Thoracic aorta (tissue), 2 donors: ENCODE measurements at places on chromosomes 4 and X.

GRCh38 chr4:73917081-73917501 lies 47.9 kb downstream of the CXCL1 start:
- H3K4me3 ChIP-seq = no peak overlapping the region
- no peaks in the 10 kb centered on the region for H3K36me3 ChIP-seq
- H3K27ac ChIP-seq = no peak overlapping the region
- H3K4me1 ChIP-seq = no peaks in the 10 kb centered on the region
- H3K27me3 ChIP-seq = no peaks in the 10 kb centered on the region

DNA sequence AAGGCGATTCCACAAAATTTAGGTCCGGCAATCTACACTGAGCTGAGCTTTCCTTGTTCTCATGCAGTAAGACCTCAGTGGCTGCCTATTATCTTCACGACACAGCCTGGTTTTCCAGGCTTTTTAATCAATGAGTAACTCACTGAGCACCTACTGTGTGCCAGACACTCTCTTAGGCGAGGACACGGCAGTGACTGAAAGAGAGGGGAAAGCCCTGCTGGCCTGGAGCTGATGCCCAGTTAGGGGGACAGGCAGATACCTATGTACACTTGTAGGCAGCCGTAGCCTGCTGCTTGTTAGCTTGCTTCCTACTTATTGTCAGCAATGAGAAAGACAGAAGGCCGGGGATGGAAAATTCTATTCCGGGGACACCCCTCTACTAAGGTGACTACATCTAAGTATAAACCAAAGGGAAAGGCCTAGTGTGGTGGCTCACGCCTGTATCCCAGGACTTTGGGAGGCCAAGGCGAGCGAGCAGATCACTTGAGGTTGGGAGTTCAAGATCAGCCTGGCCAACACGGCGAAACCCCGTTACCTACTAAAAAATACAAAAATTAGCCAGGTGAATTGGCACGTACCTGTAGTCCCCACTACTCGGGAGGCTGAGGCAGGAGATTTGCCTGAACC lies 3.8 kb downstream of the WDR1 start:
- peak overlapping the region; percentile 90 for H3K27ac ChIP-seq
- H3K4me1 ChIP-seq = peaks cover 83% of the 10 kb centered on the region
- DNase-seq = no peak
- H3K36me3 ChIP-seq = peaks cover 36% of the 10 kb centered on the region
- H3K4me3 ChIP-seq = peak overlapping the region; percentile 89

- H3K36me3 ChIP-seq = peaks cover 13% of the 10 kb centered on the region
- H3K4me3 ChIP-seq = no peak overlapping the region
- peaks cover 42% of the 10 kb centered on the region for H3K4me1 ChIP-seq
- no peak overlapping the region for H3K27ac ChIP-seq
- no peaks in the 10 kb centered on the region for H3K27me3 ChIP-seq
- no peak for DNase-seq
Observed at GRCh38 chr4:88753658-88754571, 56.3 kb upstream of the NAP1L5 start.

DNA sequence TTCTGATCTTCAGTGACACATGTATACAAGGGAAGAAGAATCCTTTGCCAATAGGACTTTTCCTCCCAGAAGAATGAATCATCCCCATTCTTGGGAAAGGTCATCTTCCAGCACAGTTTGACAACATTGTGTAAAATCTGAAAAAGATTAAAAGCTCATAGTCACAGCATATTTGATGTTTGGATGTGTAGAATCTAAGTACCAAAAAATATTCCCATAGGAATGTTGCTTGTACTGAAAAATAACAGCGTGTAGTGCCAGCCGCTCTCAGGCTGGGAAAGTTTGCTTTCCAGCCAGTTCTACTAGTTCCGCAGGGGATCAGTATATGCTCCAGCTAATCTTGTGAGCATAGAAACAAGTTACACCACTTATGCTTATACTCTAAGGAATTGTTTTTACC lies 74.7 kb upstream of the IL13RA1 start:
- peaks cover 6% of the 10 kb centered on the region for H3K36me3 ChIP-seq
- no peak overlapping the region for H3K27ac ChIP-seq
- no peaks in the 10 kb centered on the region for H3K27me3 ChIP-seq
- no peak overlapping the region for H3K4me3 ChIP-seq
- H3K4me1 ChIP-seq = no peaks in the 10 kb centered on the region

GRCh38 chr4:42281324-42282020 lies 115.8 kb upstream of the SHISA3 start:
- H3K27me3 ChIP-seq = no peaks in the 10 kb centered on the region
- DNase-seq = no peak
- H3K27ac ChIP-seq = no peak overlapping the region

DNA sequence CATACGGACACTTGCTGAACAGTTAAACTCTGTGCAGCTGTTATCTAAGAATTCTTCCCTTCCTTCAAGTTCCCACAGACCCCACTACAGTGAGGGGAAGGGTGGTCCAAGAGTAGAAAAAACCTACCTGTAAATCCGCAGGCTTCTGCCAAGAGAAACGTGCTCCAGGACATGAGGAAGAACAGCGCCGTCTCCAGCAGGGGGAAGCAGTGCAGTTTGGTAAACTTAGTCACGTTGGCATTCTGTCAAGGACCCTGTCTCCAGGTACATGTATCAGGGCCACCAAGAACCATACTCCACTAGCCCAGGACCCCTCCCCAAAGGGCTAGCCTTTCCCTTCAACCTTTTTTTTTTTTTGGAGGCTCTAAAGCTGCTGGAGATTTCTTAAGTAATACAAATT lies 79.9 kb downstream of the CHST7 start:
- no peak overlapping the region for H3K27ac ChIP-seq
- no peaks in the 10 kb centered on the region for H3K4me1 ChIP-seq
- no peak overlapping the region for H3K4me3 ChIP-seq
- H3K27me3 ChIP-seq = no peaks in the 10 kb centered on the region
- no peak for DNase-seq

DNA sequence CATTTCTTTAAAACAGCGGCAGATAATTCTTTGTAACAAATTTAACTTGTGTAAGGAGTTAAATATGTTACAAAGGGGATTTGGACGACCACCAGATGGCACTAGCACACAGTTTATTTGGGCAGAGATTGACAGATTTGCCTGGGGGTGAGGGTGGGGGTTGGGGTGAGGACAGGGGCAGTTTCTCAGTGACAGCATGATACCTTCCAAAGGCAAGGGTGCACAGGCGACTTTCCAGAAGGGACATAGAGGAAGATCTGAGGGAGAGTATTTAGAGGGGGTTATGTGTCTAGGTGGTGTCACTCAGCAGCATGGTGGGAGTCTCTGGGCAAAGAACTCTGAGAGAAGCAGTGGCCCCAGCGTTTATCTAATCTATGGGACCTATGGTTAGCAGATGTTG lies 9.6 kb upstream of the TMA16 start:
- no peaks in the 10 kb centered on the region for H3K4me1 ChIP-seq
- no peaks in the 10 kb centered on the region for H3K27me3 ChIP-seq
- no peak overlapping the region for H3K27ac ChIP-seq
- H3K36me3 ChIP-seq = no peaks in the 10 kb centered on the region

DNA sequence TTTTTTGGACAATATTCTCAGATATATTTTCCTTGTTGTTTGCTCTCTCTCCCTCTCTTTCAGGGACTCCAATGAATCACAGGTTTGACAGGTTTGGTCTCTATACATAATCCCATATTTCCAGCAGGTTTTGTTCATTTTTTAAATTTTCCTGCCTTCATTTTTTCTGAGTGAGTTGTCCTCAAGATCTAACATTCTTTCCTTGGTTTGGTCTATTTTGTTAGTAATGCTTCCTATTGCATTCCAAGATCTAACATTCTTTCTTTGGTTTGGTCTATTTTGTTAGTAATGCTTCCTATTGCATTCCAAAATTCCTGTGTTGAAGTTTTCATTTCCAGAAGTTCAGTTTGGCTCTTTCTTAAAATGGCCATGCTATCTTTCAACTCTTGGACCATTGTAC lies 45.3 kb upstream of the ZMAT1 start:
- no peak for DNase-seq
- H3K4me3 ChIP-seq = no peak overlapping the region
- H3K27ac ChIP-seq = no peak overlapping the region
- no peaks in the 10 kb centered on the region for H3K27me3 ChIP-seq
- H3K4me1 ChIP-seq = no peaks in the 10 kb centered on the region

GRCh38 chr4:122826079-122826527 lies 528 bp upstream of the FGF2 start:
- H3K4me3 ChIP-seq = peak overlapping the region; percentile 94
- no peaks in the 10 kb centered on the region for H3K27me3 ChIP-seq
- DNase-seq = no peak
- no peaks in the 10 kb centered on the region for H3K36me3 ChIP-seq
- H3K4me1 ChIP-seq = peaks cover 36% of the 10 kb centered on the region

GRCh38 chr4:165872461-165873297 lies at the start of gene TLL1:
Gene TLL1 (plus strand): TSS chr4:165873237. CDS start chr4:165873905, 668 bp downstream.
- no peaks in the 10 kb centered on the region for H3K36me3 ChIP-seq
- DNase-seq = no peak
- H3K27me3 ChIP-seq = no peaks in the 10 kb centered on the region
- peak within 1 kb of the TSS; percentile 71 for H3K4me3 ChIP-seq
- H3K27ac ChIP-seq = no peak within 1 kb of the TSS

DNA sequence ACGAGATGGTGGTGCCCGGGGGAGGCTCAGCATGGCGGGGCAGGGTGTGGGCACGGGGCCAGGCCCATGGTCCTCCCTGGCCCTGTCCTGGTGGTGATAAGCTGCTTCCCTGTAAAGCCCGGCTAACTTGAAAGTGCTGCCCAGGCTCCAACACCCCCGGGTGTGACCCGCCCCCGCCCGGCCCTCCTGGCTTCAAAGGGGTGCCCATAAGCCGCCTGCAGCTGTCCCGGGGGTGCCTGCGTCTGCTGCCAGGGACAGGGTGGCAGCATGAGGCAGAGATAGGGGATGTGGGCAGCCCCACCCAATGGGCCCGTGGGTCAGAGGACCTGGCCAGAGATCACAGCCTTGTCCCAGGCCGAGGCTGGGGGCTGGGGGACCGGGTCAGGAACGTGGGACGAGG lies 18.1 kb downstream of the FGFRL1 start:
- peaks cover 25% of the 10 kb centered on the region for H3K4me1 ChIP-seq
- H3K36me3 ChIP-seq = peaks cover 11% of the 10 kb centered on the region
- DNase-seq = no peak
- no peak overlapping the region for H3K27ac ChIP-seq

DNA sequence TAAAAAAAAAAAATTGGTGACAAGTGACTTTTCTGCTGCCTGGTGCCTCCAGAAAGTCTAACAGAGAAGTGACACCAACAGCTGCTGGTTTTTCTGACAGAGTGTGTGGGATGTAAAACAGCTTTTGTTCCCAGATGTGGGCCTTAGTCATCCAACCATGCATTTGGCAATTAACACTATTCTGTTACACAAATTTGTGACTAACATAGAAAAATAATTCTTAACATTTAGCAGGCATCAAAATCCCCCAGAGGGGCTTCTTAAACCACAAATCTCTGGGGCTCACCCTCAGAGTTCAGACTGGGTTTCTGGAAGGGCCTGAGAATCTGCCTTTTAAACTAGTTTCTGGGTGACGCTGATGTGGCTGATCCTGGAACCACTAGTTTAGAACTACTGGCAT lies 100.5 kb upstream of the PCDH7 start:
- no peaks in the 10 kb centered on the region for H3K36me3 ChIP-seq
- H3K4me3 ChIP-seq = no peak overlapping the region
- no peak overlapping the region for H3K27ac ChIP-seq
- DNase-seq = no peak
- no peaks in the 10 kb centered on the region for H3K4me1 ChIP-seq

- no peaks in the 10 kb centered on the region for H3K36me3 ChIP-seq
- no peaks in the 10 kb centered on the region for H3K27me3 ChIP-seq
- H3K4me1 ChIP-seq = no peaks in the 10 kb centered on the region
- DNase-seq = no peak
- H3K27ac ChIP-seq = no peak overlapping the region
Observed at GRCh38 chr4:188783175-188783574, 643.9 kb downstream of the TRIML1 start.

DNA sequence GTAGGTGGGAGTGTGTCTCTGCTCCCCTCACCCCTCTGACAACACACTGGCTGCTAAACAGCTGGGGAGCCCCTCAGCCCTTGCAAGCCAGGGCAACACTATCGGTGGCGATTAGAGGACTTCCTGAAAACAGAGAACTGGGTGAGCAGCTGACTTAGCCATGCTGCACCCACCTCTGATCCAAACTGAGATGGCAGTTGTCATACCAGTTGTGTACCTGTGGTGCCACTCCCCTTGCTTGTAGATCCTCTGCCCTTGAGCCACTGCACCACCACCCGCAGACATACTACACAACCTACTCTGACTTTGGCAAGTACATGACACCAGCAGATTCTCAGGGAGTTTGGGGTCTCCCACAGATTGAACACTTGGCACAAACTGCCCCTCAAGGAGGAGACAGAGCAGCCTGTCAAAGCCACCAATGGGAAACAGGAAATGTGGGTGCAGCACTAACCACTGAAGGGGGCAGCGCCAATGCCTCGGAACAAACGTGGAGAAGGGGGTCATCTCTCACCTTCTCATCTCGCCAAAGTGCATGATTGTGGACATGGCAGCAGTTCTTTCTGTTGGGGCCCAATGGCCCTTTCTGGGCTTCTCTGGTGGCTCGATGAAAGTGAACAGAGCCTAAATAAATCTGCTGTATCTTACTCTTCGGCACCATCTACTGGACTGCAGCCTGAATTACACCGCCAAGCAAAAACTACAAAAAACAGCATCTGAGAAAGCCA lies 119.8 kb downstream of the NEK1 start:
- H3K4me3 ChIP-seq = no peak overlapping the region
- no peaks in the 10 kb centered on the region for H3K4me1 ChIP-seq
- no peaks in the 10 kb centered on the region for H3K27me3 ChIP-seq
- H3K36me3 ChIP-seq = no peaks in the 10 kb centered on the region

DNA sequence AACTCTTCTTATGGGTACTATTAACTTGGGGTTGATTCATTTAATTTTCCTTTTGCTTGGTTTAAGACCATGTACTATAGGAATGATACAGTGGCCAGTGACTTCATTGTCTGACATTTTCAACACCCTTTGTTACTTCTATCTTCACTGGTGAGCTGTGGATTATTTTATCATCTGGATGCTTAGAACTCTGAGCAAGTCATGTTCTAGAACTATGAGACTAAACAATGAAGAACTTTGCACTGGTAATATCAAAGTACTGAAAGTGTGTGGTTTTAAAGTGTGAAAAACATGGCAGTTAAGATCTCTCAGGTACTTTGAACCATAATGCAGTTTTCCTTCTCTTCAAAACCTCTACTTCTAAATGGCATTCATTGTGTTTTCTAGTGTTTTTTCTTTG lies 47.8 kb downstream of the MAP7D3 start:
- peaks cover 21% of the 10 kb centered on the region for H3K36me3 ChIP-seq
- H3K4me3 ChIP-seq = peak overlapping the region; percentile 46
- no peaks in the 10 kb centered on the region for H3K27me3 ChIP-seq
- peak overlapping the region; percentile 79 for H3K27ac ChIP-seq
